D341Med (cell line): ENCODE measurements at places on chromosomes 2 and 18.

DNA sequence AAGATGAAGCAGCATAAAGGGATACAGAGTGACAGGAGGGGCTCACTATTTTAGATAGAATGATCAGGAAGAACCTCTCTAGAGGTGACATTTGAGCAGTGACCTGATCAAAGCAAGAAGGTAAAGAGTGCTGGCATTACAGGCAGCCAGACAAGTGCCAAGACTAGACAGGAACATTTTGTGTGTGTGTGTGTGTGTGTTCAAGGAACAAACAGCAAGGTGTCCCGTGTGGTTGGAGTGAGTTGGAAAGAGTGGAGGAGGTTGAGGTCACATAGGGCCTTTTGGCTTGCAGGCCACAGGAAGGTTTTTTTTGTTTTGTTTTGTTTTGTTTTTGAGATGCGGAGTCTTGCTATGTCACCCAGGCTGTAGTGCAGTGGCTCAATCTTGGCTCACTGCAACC, 25.7 kb downstream of the FZD5 start:
- no peak for DNase-seq

GRCh38 chr2:208819190-208819589, 412.6 kb downstream of the PTH2R start:
- DNase-seq = no peak

- no peak for DNase-seq
Measured at GRCh38 chr2:26333293-26333692, 12.7 kb upstream of the SELENOI start.

DNA sequence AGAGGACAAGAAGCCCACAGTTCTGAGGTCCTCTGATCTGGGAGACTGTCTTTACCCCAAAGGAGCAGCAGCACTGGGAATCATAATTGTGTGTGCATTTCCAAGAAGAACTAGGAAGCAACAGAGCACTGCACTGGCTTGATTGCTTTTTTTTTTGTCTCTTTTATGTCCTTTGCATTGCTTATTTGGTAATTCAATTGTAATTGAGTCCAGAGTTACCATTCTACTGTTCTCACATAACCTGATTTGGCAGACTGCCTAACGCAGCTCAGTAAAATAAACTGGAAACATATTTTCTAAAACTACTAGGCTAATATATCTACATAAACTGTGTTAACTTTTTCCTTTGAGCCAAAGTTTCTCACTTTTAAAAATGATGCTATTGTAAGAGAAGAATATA, 190.3 kb upstream of the SLC8A1 start:
- DNase-seq = no peak

DNA sequence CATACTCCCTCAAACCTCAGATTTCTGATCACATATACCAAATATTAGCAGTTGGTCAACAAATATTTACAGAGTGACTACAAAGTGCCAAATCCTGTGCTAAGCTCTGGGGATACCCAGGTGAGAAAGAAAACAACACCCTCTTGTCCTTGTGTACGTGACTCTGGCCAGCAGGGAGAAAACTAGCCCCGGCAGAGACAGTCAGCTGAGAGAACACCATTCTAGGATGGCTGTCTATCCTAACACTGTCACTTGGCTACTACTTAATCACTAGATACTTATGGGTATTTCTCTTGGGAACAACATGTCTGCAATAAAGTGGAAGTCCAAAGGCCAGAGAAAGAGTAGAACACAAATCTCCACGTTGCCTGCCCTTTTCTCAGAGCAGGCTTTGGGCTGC, 57.9 kb upstream of the CD226 start:
- no peak for DNase-seq

- DNase-seq = no peak
Measured at GRCh38 chr2:130371723-130372054, 15.8 kb downstream of the PTPN18 start.

- no peak for DNase-seq
Measured at GRCh38 chr18:23229472-23229871, 94.2 kb downstream of the CABLES1 start.

GRCh38 chr2:151716721-151717120, 17.6 kb downstream of the NEB start:
- no peak for DNase-seq

GRCh38 chr2:117856415-117857210, 42.1 kb downstream of the DDX18 start:
- no peak for DNase-seq

DNA sequence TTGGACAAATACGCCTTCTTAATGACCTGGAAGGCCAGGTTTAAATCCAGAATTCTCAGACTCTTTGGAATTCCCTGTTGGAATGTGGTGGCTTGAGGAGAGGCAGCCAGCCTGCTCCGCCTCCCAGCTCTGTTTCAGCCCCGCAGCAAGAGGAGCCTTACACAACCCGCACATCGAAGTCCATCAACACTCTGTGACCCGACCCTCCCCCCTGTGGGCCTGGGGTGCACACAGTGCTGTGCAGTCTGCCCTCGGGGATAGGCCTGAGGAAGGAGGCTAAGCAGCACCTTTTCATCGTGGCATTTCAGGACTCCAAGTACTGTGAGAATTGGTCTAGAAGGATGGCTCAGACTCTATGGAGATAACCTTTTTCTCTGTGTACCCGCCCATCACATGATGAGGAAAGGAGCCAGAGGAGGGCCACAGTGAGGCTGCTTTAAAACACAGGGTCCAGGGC, 73.7 kb downstream of the GREB1L start:
- DNase-seq = peak; percentile 38

DNA sequence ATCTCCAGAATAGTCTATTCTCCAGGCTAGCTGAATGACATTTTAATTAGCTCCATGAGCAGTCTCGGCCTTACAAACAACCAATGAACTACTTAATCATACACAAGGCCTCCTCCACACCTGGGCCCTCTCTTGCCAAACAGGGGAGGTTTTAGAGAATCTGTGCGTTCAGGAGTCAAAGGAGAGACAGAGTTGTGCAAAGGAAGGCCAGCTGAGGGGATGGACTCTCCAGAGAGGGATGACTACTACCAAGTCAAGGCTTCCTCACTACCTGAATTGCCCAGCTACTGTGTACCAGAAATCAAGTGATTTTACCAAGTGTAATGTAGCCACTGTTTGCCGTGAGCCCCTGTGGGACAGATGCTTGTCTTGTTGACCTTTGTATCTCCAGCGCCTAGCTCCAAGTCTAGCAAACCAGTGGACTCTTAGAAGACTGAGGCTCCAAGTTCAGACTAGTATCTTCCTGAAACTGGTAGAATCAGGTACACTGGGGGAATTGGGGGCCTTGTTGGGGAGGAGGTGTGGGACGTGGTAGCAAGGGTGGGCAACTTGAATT, 123.1 kb upstream of the STON1 start:
- DNase-seq = no peak

DNA sequence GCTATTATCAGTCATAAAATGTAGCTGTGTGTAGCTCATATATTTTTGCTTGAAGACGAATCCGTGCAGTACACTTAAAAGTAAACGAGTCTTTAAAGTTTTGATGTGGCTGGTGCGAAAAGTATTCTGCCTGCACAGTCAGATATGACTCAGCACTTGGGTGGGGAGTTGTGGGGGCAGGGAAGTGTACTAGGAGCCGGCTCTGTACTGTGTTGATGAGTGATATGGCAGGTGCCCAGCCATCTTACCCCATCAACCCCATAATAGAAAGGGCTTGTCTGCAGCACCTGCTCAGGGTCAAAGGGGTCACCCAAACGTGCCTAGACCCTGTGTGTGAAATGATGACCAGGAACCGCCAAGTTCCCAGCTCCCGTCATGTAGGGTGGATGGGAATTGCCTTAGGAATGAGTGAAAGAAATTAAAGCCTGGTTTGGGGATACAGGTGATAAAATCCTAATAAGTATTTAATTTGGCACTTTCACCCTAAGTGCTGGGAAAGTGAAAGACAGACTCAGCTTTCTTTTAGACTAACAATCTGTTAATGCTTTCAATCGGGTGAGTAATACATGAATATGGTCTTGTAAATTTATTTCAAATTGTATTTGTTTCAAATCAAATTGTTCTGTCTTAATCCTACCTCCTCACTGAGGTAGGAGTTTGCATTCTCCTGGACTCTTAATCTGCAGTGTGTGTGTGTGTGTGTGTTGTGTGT, 48.0 kb downstream of the BCL2L11 start:
- DNase-seq = no peak

- DNase-seq = no peak
Measured at GRCh38 chr2:132978840-132979239, 308.8 kb upstream of the LYPD1 start.

DNA sequence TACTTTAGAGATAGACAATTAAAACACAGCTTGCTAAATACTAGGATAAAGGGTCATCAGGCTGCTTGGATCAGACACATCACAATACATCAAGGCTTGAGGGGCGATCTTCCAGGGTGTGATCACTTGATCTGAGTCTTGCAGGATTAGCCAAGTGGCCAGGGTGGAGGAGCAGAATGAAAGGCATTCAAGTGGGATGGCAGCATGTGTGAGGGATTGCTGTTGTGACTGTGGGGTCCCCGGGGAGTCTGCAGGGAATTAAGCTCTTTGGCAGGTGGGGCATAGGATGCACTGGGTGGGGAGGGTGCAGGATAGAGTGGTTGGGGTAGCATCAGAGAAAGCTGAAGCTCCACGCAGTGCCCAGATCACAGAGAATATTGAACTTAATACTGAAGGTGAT, 58.0 kb upstream of the TMEM163 start:
- peak; percentile 44 for DNase-seq

GRCh38 chr2:32905270-32905669, 41.5 kb upstream of the LTBP1 start:
- no peak for DNase-seq

DNA sequence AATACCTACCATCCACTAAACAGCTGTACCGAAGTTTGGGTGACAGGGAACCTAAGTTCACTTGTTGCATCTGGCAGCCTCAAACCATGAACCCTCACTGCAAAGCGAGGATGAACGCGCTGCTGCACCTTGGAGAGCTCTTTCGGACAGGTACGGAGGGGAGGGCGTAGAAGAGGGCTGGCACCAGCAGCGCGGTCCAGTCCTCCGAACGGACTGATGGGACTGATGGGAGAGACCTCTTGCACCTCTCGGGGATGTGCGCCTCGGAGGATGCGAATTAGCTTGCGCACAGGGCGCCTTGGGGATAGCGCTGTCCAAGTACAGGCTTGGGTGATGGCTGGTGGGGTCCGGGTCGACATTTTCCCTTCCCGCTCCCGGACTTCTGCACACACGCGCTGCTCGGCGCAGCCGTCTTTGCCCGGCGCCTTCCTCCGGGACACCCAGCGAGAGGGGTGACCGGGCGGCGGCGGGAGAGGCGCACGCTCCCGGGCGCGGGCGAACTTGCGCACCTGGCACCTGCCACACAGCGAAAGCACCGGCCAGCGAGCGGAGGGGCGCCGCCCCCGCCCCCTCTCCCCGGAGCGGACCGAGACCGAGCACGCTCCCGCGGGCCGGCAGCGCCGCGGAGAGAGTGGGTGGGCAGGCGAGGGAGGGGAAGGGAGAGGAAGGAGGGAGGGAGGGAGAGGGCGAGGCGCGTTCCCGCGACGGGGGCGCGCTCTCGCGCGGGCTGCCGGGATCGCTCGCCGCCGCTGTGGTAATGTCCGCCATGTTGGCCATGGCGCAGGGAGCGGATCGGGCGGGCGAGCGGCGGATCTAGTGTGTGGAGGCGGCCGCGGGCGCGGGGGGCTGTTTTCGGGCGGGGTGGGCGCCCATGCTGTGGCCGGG, at the start of gene EPC2:
EPC2 (plus strand) TSS at position 754 of the 885 bp plus-strand sequence. CDS start 267 bp downstream, outside the sequence.
- peak; percentile 90 for DNase-seq

DNA sequence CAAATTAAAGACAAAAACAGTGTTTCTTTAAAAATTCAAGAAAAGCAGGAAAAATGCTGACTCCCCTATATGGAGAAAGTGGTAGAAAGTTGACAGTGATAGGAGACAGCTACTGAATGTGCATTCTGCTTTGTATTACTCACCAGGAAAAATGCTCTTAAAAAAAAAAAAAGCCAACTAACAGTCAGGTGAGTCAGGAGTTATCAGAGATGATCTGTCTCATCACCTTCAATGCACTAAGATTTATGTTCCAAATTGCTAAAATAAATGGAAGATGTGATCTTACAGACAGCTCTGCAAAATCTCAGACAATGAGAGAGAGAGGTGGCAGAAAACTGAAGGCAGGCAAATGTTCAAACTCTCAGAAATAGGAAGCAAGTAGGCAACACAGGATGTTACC, 47.6 kb upstream of the ZNF521 start:
- no peak for DNase-seq
